A549 (cell line): ENCODE measurements at places on chromosomes 16 and 17. TPM values are rescaled to one million over a fixed set of nuclear protein-coding genes. Genes with fewer than 3 reads are reported as not detected.
A peak's percentile ranks its signal among the peaks of the same experiment; 100 is the strongest.

Gene LRRC3C
- not detected in 3 replicates for polyA plus RNA-seq

Gene MC1R
- polyA plus RNA-seq, result 6.1 to 9.2 TPM (median 8.0 TPM) in 3 replicates

Gene SLFN12
- 0.08 to 0.12 TPM (median 0.09 TPM) in 3 replicates for polyA plus RNA-seq

Gene PMFBP1
- 0.05 to 0.20 TPM (median 0.16 TPM) in 3 replicates for polyA plus RNA-seq

Gene KRT33A
- not detected in 3 replicates for polyA plus RNA-seq

DNA sequence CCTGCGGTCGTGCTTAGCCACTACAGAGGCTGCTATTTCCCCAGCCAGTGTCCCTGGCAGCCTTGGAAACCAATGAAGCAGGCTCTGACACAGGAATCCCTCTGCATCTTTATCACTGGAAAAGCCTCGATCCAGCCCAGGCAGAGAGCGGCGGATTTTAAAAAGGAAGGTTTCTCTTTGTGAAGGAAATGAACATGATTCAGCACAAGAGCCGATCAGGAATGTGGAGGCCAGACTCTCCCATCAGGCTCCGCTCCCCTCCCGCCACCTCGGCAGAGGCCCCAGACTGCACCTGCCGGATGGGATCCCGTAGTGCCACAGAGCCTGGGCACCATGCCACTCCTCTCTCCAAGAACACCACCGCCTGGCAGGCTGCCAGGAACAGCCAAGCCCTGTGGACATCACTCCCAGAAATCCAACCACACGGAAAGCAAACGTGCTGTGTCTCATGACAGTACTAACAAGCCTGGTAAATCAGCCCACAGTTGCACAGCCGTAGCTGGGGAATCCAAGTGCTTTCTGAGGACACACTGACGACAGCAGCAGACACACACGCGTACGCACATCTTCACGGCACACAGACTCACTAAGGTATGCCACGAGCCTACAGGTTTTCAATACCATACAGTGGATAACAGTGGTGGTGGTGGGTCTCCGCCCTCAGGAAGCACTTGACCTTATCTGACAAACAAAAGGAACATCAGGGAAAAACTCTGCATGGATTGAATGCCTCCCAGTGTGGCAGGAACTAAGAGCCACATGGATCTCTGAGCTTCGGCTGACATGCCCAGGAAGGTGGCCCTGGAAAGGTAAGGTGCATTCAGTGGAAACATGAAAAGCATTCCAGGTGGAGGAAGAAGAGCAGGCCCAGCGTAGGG is 5.4 kb downstream of the LRRC75A start:
- DNase-seq, result peak; percentile 38

GRCh38 chr16:23207485-23207884 is 24.9 kb downstream of the SCNN1G start:
- DNase-seq, result no peak

DNA sequence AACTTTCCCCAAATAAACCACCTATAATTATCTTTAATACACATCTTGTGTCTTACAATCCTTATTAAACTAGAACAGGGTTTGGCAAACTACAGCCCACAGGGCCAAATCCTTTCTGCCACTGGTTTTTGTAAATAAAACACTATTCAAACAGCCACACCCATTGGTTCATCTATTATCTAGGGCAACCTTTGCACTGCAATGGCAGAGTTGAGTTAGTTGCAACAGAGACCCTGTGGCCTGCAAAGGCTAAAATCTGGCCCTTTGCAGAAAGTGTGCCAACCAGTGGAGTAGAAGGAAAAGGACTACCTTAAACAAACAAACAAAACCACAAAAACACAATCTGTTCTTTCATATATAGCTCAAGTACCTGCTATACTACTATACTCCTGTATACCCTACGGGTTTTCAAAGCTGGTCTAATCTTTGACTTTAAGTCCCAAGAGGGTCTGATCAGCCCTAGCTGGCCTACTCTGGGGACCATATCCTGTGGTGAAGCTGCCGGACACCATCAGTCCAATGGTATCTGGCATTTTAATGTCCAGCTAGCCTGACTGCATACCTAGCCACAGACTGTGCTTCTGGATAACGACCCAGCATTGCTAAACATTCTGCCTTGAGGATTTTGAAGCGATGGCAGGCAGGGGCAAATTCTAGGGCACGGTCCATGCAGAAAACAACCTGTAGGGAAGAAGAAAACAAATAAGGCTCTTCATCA is 23.3 kb downstream of the CNP start:
- no peak for DNase-seq

- DNase-seq, result no peak
Observed at GRCh38 chr16:23286131-23286532, 16.0 kb upstream of the SCNN1B start.

GRCh38 chr17:9173386-9173983 is 152.2 kb downstream of the NTN1 start:
- no peak for DNase-seq

GRCh38 chr17:50818921-50819657 is 16.3 kb upstream of the WFIKKN2 start:
- no peak for DNase-seq

DNA sequence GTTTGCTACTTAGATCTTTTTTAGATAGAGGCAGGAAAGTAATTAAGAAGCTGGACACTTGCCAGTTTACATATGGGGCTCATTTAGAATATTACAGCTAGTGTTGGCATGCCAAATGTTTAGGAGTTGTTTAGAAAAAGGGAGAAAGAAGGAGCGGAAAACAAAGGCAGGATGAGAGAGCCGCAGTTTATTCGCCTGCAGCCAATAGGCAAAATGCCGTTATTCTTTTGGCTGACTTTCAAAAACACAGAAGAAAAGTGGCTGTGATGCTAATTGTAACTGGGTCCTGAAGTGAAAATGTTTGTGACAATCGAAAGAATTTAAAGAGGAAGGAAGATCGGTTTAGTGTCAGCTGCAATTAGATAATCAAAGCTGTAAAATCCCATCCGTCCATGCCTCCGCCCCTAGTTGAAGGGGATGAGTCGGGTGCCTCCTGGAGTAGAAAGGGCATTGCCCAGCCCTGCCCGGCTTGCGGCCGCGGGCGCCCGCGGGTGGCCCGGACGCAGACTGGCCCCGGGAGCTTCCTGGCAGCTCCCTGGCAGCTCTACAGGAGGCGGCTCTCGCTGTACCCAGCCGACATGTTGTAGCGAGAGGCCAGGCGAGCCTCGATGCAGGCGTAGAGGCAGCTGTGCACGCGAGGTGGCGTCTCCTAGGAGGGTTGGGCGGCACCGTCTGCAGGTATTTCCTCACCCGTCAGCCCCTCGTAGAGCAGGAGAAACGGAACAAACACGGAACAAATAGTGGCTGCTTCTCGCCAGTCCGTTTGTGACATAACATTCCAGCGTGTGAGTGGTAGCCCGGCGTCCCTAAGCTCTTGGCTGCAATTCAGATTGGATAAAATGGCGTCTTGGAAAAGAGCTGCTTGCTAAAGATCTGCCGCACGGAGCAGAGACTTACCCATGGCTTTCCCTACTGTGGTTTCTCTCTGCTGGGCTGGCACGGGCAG is 82.2 kb downstream of the TNRC6C start:
- DNase-seq, result peak; percentile 66

DNA sequence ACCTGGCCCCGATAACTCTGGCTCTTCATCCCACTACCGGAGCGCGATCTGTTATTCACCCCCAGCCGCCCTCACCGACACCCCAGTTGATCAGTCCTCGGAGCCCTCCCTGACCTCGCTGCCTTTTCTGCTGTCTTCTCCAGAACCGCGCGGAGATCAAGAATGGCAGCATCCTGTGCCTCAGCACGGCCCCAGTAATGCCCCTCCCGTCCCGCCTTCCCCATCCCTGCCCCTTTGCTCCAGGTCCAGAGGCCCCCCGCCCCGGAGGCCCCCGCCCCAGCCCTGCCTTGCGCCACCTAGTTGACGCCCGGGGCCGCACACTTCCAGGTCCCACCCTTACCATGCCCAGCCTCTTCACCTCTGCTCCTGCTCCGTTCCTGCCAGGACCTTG is 872 bp downstream of the ELMO3 start:
- DNase-seq, result no peak

GRCh38 chr17:44801880-44802279 is 28.2 kb downstream of the GJC1 start:
- no peak for DNase-seq

DNA sequence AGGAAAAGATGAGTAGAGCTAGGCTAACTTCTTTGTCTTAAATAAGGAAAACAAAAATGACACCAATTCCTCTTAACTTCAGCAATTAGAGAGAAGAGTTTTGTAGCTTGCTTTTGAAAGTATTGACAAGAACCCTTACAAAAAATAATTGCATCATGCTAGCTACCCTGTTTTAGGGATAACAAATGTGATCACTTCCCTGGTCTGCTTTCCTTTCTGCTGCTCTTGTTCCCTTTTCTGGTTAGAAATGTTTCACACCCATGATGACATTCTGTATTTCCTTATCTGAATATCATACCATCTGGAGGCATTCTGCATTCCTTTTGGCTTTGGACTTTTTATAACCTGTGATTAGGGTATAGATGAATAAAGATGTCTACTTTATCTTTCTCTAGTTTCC is 9.9 kb upstream of the SMIM36 start:
- no peak for DNase-seq

DNA sequence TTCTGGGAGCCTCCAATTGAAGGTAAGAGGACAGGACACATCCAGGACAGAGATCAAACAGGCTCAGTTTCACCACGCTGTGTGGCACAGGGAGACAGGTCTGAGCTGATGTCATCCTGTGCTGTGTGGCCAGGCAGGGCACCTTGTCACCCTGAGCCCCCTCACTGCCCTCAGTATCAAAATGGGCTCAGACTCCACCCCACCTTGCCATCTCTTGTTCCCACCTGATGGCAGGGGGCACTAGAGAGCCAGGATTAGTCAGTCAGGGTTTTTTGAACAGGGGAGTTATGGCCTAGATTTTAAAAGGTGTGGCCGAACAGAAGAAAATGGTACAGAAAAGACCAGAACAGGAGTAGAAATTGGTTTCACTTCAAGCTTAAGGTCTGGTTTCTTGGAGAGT is 2.6 kb downstream of the KAT2A start:
- DNase-seq, result peak; percentile 61

GRCh38 chr16:57824888-57825287 is 22.6 kb upstream of the KIFC3 start:
- no peak for DNase-seq

DNA sequence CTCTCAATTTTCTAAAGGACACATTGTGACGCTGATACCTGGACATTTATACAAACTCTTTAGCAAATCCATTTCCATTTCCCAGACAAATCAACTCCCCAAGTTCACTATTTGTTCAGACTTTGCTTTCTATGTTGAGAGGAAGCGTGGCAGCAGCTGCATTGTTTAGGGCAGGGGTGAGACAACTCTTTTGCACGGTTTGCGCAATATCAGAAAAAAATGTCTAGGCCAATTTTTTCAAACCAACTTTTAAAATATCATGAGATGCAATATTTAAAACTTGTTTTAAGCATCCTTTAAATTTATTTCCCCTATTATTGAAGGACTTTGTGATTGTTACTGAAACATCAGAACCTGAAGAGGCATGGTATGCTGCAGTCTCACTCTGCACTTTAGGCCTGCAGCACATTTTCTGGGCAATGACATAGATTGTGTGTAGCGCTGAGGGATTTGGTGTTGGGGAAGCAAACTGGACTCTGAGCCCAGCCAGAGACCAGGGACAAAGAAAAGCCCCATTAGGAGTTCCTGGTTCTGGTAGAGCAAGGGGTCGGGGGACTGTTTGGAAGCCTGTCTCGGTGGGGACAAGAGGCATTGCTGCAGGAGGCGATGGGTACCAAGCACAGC is 6.4 kb upstream of the CCDC182 start:
- no peak for DNase-seq

GRCh38 chr16:69329369-69330285 is 761 bp downstream of the PDF start:
- DNase-seq, result no peak
